ENCODE measurements at places on chromosomes 2 and 18. TPM values are rescaled to one million over a fixed set of nuclear protein-coding genes. Genes with fewer than 3 reads are reported as not detected.

CYRIA gene
- total RNA-seq, result 10.7 TPM

DUSP2 gene
- total RNA-seq, result 6.1 TPM

UGT1A10 gene
- not detected for total RNA-seq

TMEM200C gene
- total RNA-seq, result not detected

All from Caki2 (cell line).